MCF 10A (cell line): ENCODE measurements at places on chromosomes 2 and 18. TPM values are rescaled to one million over a fixed set of nuclear protein-coding genes. Genes with fewer than 3 reads are reported as not detected.

DNA sequence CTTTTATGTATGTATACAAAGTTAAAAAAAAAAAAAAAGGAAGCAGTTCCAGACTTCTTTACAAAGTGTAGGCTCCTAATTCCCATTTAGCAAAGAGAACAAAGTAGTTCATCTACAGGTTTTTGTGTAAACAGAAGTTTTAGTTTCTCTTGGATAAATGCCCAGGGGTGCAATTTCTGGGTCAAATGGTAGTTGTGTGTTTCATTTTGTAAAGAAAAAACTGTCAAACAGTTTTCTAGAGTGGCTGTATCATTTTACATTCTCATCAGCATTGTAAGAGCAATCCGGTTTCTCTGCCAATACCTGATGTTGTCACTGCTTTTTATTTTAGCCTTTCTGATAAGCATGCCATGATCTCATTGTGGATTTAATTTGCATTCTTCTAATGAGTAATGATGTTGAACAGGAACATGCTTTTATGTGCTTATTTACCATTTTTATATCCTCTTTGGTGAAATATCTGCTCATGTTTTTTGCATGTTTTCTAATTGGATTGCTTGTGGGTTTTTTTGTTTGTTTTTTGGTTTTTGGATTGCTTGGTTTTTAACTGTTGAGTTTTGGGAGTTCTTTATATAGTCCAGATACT is 16.6 kb upstream of the PSME4 start:
- H3K4me1 ChIP-seq: peaks cover 12% of the 10 kb centered on the region
- H3K27me3 ChIP-seq: no peaks in the 10 kb centered on the region
- H3K36me3 ChIP-seq: peaks cover 6% of the 10 kb centered on the region
- DNase-seq: peak; percentile 49

EMILIN2 gene
- total RNA-seq: not detected in 2 replicates

GRCh38 chr2:237573721-237574415 is 7.5 kb downstream of the PRLH start:
- H3K27me3 ChIP-seq: no peaks in the 10 kb centered on the region
- no peak for DNase-seq
- no peaks in the 10 kb centered on the region for H3K36me3 ChIP-seq
- H3K4me3 ChIP-seq: no peak overlapping the region

GRCh38 chr2:196275646-196276352 is 104.4 kb upstream of the STK17B start:
- H3K27me3 ChIP-seq: no peaks in the 10 kb centered on the region
- H3K4me1 ChIP-seq: peaks cover 20% of the 10 kb centered on the region
- DNase-seq: no peak
- H3K27ac ChIP-seq: no peak overlapping the region

DNA sequence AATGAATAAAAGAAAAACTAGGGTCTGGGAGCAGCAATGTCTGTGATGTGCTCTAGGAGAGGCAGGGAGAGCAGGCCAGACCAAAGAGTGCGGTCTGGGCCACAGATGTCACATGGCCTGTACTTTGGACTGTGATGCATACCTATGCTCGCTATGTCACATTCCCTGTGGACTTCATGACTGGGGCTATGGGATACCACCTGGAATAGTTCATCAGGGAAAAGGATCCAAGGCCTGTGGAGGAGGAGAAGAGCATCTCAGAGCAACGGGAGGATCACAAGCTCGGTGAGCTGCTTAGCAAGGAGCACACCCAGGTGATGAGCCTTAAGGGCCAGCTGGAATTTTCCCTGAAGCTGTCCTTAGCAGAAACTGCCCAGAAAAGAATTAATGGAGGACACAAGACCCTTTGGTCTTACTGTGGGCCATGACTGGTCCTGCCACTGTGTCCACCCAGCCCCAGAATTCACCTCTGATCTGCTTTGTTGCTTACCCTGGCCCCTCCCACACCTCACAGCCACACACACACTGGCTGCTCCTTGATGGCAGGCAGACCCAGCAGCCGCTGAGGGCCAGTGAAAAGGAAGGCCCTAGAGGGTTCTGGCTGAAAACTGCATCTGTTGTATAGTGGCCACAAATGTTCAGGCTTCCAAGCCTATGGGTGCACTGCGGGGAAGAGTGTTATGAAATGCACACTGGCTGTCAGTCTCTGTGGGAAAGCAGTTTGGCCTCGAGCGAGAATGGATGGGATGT is 25.3 kb upstream of the GCC2 start:
- H3K4me3 ChIP-seq: no peak overlapping the region
- H3K36me3 ChIP-seq: no peaks in the 10 kb centered on the region
- H3K27ac ChIP-seq: no peak overlapping the region
- H3K4me1 ChIP-seq: no peaks in the 10 kb centered on the region

FASTKD2 gene
- 28.9 and 34.6 TPM in 2 replicates for total RNA-seq

KRTCAP3 gene
- total RNA-seq: 4.1 and 6.9 TPM in 2 replicates

SCYGR2 gene
- not detected in 2 replicates for total RNA-seq

DNA sequence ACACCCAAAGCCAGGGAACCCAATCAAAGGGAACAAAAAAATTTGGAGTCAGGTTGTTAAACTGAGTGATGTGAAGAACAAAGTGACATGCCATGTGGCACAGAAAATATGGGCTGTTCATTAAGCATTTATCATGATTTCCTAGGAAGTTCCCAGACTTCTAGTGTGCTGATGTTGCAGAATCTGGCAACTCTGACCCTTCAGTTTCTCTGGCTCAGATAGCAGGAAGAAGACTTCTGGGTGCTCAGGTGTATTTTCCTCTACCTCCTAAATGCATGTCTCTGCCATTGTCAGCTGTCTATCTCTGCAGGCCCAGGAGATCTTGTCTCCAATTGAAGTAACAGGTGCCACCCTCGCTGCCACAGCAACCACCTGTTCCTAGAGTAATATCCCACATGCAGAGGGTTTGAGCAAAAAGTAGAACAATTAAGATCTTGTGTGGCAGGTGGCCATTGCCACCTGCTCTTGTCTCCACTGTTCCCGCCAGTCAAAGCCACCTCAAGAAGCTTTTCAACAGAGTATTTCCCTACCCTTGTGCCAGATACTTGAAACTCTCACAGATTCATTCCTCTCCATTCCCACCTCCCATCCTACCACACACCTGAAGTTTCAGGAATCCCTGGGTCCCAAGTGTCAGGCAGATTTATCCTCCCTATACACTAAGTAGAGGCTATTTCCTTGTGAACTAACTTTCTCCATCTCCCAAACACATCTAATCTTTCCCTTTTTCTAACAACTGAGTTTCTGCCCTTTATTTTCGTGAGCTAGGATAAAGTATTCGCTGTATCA is 533.7 kb upstream of the CHAC2 start:
- H3K4me3 ChIP-seq: no peak overlapping the region
- no peaks in the 10 kb centered on the region for H3K27me3 ChIP-seq
- no peak overlapping the region for H3K27ac ChIP-seq

- H3K27ac ChIP-seq: no peak overlapping the region
- H3K27me3 ChIP-seq: peaks cover 22% of the 10 kb centered on the region
- no peaks in the 10 kb centered on the region for H3K4me1 ChIP-seq
- no peaks in the 10 kb centered on the region for H3K36me3 ChIP-seq
These were observed 326.3 kb upstream of the MC4R start for GRCh38 chr18:60698901-60699300.

GRCh38 chr2:190535586-190535985 is 1.1 kb upstream of the NEMP2 start:
- H3K4me1 ChIP-seq: peaks cover 30% of the 10 kb centered on the region
- peak overlapping the region; percentile 80 for H3K4me3 ChIP-seq
- peaks cover 12% of the 10 kb centered on the region for H3K36me3 ChIP-seq

DNA sequence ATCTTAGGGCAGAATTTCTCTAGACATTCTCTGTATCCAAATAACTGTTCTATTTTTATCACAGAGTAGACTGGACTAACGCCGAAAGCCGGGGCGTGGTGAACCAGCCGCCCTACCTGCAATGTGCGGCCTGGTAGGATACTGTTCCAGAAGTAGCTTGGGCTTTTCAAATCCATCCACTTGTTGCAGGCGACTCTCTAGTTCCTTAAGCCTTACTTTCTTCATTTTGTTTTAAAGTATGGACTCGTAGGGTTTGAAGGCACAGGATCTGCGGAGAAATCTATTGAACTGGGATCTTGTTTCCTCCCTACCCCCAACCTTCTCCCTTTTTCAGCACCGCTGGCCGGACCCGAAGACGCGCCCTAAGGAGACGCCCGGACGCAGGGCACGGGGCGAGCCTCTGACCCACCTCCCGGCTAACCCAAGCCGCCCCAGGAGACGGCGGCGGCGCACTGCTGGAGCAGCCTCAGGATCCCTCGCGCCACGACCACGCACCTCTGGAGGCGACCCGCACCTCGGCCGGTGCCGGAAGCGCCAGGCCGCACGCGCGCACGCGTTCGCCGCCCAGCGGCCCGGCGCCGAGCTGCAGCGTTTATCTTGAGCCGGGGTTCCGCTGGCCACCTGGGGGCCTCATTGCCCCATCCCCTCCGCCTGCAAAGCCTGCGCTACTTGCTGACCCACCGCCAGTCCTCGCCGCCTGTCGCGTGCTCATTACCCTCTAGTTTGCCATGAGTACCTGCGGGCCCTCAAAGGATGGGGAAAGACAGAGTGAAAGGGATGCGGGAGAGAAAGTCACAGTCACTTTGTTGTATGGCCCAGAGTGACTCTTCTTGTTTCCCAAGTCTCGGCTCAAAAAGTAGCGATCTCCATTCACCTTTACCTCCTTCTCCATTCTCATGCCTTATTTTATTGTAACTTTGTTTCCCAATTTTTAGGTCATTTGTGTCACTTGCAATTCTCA is at the start of gene METTL5:
METTL5 (minus strand) TSS at position 533 of the 961 bp plus-strand sequence; CDS start at position 225, 308 bp downstream.
- peaks cover 34% of the 10 kb centered on the region for H3K36me3 ChIP-seq
- DNase-seq: peak; percentile 83
- H3K27ac ChIP-seq: peak within 1 kb of the TSS; percentile 89
- no peaks in the 10 kb centered on the region for H3K27me3 ChIP-seq

GRCh38 chr18:23583071-23583865 is 3.0 kb downstream of the NPC1 start:
- H3K27me3 ChIP-seq: no peaks in the 10 kb centered on the region
- H3K4me3 ChIP-seq: peak overlapping the region; percentile 84
- H3K27ac ChIP-seq: peak overlapping the region; percentile 27
- H3K4me1 ChIP-seq: peaks cover 34% of the 10 kb centered on the region
- no peak for DNase-seq
- H3K36me3 ChIP-seq: peaks cover 22% of the 10 kb centered on the region

DNA sequence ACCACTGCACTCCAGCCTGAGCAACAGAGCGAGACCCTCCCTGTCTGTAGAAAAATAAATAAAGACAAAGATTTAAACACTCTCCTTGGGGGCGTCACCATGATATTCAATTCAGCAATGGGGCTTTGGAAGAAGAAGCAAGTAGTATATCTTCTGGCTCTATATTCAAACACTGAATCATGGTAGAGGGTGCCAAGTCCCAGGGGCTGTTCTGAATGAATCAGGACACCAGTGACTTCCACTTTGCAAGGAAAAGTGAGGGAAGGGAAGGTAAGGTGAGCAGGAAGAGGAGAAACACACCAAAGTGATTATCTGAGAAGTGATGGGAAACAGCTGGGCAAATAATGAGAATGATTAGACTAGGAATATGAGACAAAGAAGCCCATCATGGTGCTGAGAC is 80.5 kb downstream of the AAK1 start:
- H3K4me3 ChIP-seq: no peak overlapping the region
- peaks cover 13% of the 10 kb centered on the region for H3K4me1 ChIP-seq
- peaks cover 4% of the 10 kb centered on the region for H3K36me3 ChIP-seq

NGEF gene
- 2.7 and 7.4 TPM in 2 replicates for total RNA-seq

CNGA3 gene
- total RNA-seq: not detected in 2 replicates

- H3K4me1 ChIP-seq: no peaks in the 10 kb centered on the region
- H3K4me3 ChIP-seq: no peak overlapping the region
- H3K27me3 ChIP-seq: no peaks in the 10 kb centered on the region
- H3K27ac ChIP-seq: no peak overlapping the region
- H3K36me3 ChIP-seq: no peaks in the 10 kb centered on the region
These were observed 678.0 kb upstream of the RAB6C start for GRCh38 chr2:129301431-129301913.

GRCh38 chr2:88074854-88075292 is 7.2 kb downstream of the SMYD1 start:
- H3K36me3 ChIP-seq: no peaks in the 10 kb centered on the region
- peaks cover 14% of the 10 kb centered on the region for H3K4me1 ChIP-seq
- no peak overlapping the region for H3K4me3 ChIP-seq
- peak; percentile 66 for DNase-seq
- H3K27me3 ChIP-seq: no peaks in the 10 kb centered on the region
- H3K27ac ChIP-seq: peak overlapping the region; percentile 49

DNA sequence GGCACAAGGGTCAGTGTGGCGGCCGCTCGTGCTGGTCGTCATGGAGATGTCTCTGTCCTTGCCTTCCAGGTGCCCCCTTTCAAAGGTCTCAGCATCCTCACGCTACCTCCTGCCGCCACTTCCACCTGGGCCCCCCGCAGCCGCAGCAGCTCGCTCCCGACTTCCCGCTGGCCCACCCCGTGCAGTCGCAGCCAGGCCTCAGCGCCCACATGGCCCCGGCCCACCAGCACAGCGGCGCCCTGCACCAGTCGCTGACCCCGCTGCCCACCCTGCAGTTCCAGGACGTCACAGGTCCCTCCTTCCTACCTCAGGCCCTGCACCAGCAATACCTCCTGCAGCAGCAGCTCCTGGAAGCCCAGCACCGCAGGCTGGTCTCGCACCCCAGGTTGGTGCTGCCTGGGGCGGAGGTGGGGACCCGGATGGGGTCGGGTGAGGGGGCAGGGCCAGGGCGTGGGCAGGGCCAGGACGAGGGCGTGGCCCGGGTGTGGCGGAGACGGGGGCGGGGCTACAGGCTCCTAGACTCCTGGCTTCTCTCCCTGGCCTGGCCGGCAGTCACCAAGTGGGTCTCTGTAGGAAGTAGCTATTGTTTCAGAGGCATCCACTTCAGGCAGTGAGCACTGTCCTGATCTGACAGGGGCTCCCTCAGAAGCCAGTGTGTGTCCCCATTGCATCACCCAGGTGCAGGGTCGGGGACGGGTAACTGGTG is 223.7 kb downstream of the LOXHD1 start:
- H3K4me3 ChIP-seq: no peak overlapping the region
- peaks cover 10% of the 10 kb centered on the region for H3K36me3 ChIP-seq
- no peaks in the 10 kb centered on the region for H3K27me3 ChIP-seq
- no peak overlapping the region for H3K27ac ChIP-seq
- no peak for DNase-seq

C2orf80 gene
- not detected in 2 replicates for total RNA-seq

MPHOSPH10 gene
- 31.4 and 32.8 TPM in 2 replicates for total RNA-seq

DNA sequence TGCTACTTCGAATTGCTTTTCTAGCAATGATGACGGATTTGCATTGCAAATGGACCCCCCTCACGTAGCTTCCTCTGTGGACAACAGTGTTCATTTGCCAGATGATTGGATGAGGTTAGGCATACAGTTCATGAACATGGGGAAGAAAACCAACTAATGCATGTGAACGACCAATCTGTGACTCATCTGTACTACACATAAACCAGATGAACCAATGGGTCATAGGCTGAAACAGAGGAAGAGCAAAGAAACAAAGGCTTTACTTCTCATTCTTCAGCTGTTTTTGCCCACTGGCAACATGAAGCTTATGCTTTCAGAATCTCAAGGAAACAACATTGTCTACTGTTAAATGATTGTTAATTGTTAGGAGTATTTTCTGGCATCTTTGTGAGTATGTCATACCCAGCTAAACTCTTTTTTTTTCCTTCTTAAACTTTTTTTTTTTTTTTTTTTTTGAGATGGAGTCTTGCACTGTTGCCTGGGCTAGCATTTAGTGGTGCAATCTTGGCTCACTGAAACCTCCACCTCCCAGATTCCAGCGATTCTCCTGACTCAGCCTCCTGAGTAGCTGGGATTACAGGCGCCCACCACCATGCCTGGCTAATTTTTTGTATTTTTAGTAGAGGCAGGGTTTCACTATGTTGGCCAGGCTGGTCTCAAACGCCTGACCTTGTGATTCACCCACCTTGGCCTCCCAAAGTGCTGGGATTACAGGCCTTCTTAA is 35.5 kb downstream of the EFEMP1 start:
- H3K4me1 ChIP-seq: peaks cover 60% of the 10 kb centered on the region
- H3K27me3 ChIP-seq: no peaks in the 10 kb centered on the region
- H3K36me3 ChIP-seq: peaks cover 28% of the 10 kb centered on the region
- H3K4me3 ChIP-seq: peak overlapping the region; percentile 6
- DNase-seq: peak; percentile 85
